T-helper 1 cell (primary cell): ENCODE measurements at places on chromosomes 12 and 14.

DNA sequence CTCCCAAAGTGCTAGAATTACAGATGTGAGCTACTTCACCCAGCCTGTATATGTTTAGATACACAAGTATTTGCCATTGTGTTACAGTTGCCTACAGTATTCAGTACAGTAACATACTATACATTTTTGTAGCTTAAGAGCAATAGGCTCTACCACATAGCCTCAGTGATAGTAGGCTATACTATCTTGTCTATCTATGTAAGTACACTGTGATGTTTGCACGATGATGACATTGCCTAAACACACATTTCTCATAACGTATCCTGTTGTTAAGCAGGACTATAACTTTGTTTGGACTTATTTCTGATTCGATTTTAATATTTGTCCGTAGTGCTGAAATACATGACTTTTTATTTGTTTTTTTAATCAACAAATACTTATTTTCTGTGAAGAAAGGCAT, 129.2 kb downstream of the PCNX1 start:
- no peak for DNase-seq

DNA sequence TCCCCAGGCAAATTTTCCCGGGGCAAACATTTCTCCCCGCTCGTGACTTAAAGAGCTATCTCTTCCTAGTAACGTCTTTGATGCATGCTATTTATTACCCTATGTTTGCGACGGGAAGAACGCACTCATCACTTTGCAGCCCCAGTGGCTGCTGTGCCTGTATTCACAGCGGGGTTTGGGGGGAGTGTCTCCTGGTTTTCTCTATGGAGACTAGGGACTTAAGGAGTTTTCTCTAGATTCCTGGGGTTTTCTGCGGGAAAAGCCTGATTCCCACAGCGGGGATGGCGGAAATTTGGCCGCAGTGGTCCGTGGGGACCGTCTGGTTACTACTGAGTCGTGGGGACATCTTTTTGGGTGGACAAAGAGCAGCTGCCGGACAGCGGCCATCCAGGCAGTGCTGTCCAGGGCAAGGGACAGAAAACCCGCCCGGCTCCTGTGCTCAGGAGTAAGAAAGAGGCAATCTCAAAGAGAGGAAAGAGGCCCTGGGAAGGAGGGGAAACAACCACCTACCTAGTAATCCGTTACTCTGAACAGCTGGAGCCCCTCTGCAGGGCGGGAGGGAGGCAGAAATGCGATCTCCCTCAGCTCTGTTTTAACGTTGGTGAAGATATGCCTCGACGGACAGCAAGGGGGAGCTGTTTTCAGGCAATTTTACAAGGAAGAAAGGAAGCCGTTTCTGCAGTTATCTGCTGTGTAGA, 771 bp upstream of the AVPR1A start:
- no peak for DNase-seq

DNA sequence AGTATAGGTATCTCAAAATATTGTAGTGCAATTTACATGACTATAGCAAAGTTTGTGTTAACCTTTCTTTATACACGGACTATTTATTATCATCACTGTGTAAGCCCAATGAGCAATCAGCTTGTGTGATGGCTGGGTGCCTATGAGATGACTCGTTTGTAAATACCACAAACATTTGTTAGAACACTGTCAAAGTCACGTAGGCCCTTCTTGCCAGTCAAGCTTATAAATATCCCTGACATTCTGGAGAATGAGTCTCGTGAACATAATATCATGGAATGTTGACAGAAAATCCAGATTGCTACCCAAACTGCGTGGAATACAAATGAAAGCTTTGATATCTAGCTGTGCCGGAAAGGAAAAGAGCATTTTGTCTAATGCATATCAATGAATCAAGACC, 648.3 kb upstream of the MDGA2 start:
- DNase-seq, result no peak

GRCh38 chr14:55005071-55005470, 21.8 kb downstream of the WDHD1 start:
- no peak for DNase-seq

- DNase-seq, result no peak
Observed at GRCh38 chr14:94307410-94307992, 14.4 kb upstream of the SERPINA10 start.

DNA sequence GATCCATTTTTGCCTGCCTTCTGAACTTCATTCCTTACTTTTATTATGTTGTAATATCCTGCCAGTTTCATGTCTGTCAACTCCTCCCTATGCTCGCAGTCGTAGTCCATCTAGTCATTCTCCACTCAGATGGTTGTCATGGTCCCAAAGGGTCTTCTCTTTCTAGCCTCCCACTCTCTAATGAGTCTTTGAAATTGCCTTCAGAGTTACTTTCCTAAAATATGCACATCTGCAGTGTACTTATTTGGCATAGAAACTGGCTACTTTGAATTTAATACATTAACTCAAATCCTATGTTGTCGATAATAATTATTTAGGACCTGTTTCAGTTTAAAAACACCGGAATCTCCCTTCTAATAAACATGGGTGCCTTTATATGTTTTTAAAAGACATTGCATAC, 101.0 kb downstream of the PDE3A start:
- no peak for DNase-seq

- DNase-seq, result no peak
Observed at GRCh38 chr14:58243790-58244555, 670 bp upstream of the PSMA3 start.

- no peak for DNase-seq
Observed at GRCh38 chr14:81305743-81306142, 85.0 kb upstream of the GTF2A1 start.

GRCh38 chr12:26319511-26319910, 124.1 kb downstream of the SSPN start:
- DNase-seq, result no peak

DNA sequence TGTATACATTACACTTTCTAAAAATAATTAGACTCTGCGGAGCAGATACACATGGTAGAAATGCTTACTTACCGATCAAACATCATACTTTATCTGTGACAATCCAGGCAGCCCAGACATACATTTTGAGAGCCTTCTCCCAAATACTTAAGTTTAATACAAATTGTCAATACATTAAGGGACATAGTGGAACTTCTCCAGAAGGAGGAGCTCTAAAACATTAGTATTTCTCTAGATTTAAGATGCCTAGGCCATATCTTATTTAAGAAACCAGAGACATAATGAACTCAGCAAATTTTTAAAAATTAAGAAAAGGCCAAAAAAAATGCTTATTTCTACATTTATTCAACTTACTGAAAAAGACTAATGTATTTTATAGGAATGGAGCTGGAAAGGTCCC, 16.1 kb downstream of the ACSM4 start:
- DNase-seq, result no peak

DNA sequence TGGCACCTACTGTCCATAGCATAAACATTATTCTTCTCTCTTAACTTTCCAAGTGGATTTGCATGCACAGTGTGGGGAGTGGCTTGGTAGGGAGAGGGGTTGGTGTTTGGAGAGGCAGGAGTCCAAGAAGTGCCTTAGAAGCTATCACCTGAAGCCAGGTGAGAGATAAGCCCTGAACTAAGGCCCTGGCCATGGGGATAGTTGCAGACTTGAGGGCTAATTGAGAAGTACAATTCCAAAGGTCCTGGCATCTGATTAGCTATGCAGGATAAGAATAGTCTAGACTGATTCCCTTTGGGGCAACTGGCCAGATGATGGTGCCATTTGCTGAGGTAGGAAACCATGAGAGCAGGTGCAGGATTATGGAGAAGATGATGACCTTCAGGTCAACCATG, 2.0 kb upstream of the PCK2 start:
- DNase-seq, result no peak

GRCh38 chr12:109179927-109180326, 63.5 kb downstream of the ACACB start:
- no peak for DNase-seq

GRCh38 chr12:103965255-103965589, 450 bp upstream of the TDG start:
- no peak for DNase-seq

DNA sequence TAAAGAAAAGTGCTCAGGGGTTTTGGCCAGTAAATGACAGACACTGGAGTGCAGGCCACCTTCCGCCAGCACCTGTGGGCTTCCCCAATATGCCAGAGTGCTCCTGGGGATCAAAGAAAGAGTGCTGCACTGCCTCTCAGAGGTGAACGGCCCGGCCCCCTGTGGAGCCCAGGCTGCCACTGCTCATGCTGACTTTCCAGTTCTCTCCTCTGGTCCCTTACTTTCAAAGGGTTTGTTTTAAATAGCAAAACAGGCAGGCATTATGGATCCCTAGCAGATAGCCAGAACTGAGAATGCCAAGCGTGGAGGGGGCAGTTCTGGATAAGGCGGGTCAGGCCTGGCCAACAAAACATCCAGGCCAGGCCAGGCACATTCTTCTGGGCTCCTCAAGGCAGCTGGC, 59.6 kb downstream of the MDM2 start:
- no peak for DNase-seq

DNA sequence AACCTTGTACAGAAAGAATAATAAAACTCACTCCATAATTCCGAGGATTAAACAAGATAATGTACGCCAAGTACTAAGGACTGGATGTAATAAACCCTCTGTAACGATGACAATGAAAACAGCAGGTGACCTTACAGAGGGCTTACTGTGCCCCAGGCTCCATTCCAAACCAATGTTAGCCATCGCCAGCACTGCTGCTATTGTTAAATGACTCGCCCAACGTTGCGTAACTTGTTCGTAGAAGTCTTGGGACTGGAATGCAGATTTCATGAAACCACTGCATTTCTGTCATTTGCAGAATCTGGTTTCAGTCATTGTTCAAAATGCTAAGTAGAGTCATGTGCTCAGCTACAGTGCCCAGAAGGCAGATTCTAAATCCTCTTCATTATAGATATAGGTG, 728 bp upstream of the STON2 start:
- DNase-seq, result no peak

DNA sequence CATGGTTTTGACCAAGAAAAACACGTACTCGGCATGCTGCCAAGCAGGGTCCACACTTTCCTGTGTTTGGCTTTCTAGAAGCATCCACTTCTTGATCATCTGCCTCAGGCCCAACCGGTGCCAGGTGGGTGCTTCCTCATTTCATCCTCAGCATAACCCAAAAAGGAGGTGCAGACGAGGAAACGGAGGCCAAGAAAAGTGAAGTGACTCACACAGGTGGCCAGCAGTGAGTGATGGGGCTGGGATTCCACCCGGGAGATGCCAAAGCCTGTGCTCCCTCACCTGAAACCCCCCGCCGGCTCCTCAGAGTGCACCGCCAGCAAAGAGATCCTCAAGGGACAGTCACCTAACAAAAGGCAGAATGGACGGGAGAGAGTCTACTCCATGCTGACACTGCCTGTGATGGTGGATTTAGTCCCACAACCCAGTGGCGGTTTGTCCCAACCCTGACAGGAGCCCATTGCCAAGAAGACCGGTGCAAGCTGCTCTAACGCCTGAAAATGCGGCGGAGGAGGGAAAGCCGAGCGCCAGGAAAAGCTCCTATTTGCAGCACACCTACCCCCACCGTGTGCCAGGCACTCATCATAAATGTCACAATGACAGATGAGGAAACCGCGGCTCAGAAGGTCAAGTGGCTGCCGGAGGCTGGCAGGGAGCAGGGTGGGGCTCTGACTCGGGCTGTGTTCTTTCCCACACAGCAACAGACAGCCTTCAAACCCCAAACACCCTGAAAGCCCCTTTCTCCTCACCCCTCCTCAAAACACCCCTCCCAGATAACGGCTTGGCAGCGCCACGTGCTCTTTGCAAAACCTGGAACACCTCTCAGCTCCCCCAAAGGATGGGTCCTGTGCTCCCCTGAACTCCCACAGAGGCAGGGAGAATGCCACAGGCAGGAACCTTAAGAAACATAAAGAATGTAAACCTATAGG, 18.8 kb downstream of the BCL11B start:
- DNase-seq, result peak; percentile 69

- DNase-seq, result no peak
Observed at GRCh38 chr12:5899675-5900074, 45.4 kb downstream of the ANO2 start.

GRCh38 chr14:100677152-100677551, 49.5 kb upstream of the DLK1 start:
- DNase-seq, result no peak

- peak; percentile 81 for DNase-seq
Observed at GRCh38 chr14:90399541-90400444, 3.0 kb downstream of the CALM1 start.

- no peak for DNase-seq
Observed at GRCh38 chr14:44897845-44898151, 63.9 kb downstream of the KLHL28 start.

GRCh38 chr12:6735448-6736191, 11.8 kb downstream of the COPS7A start:
- peak; percentile 36 for DNase-seq

- no peak for DNase-seq
Observed at GRCh38 chr14:65106736-65107135, 4.4 kb upstream of the MAX start.

- DNase-seq, result no peak
Observed at GRCh38 chr12:98344046-98344930, 171.1 kb upstream of the TMPO start.
